DMS79 (cell line): ENCODE measurements at places on chromosomes 16 and 17.

- no peak for DNase-seq
Observed at GRCh38 chr16:10708969-10709368, 14.2 kb upstream of the TEKT5 start.

DNA sequence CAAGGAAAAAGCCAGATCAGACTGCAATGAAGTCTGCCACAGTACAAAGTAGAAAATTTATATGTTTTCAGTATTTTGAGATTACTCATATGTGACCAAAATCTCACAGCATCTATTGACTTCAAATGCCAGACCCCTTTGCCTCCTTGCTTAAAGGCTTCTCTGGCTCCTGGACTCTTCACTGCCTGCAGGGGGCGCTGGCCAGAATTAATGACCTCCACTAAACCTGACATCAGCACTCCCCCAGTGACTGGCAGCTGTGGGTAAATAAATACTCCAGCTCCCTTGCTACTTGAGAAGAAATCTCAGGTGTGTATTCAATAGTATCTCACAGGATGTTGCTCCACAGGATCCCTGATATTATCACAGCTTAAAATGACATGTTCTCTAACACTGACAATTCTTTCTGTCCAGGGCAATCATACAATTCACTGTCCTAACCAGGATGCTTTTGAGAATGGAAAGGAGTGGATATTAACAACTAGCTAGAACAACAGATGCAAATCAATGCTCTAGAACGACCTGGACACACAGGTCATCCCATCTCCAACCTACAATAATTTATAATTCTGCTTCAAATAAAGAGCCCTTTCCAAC lies 4.0 kb downstream of the BECN1 start:
- DNase-seq: no peak

- DNase-seq: no peak
Observed at GRCh38 chr17:11612956-11613355, 14.7 kb downstream of the DNAH9 start.

DNA sequence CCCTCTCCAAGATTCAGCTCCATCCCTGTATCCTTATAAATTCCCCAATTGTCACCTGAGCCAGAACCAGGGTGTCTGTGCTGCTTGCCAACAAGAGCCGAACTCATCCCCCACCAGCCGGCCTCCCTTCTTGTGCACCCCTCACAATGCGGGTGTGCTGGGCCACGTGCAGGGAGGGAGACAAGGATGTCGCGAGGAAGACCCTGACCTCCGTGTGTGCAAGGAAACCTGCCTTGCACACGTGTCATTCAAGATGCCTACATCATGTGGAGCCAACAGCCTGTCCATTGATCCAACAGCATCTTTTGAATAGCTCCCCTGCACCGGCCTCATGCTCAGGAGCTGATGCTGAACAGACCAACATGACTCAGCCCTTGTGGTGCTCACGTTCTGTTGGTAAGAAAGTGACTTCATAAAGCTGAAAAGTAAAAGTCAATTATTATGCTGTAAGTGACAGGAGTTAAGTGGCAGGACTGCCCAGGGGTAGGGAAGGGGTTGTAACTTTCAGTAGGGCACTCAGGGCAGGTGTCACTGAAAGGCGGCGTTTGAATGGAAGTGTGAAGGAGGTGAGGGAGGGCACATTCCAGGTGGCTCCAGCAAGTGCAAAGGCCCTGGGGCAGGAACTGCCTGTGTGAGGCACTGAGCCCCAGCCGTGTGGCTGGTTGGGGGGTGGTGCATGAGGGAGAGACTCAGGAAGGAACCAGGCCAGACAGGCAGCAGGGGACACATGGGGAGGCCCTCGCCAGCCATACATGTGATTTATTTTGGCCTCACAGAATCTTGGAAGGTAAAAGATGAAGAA lies 302.2 kb downstream of the FOXL1 start:
- DNase-seq: no peak

GRCh38 chr17:9331279-9332131 lies 244.1 kb downstream of the STX8 start:
- DNase-seq: no peak

DNA sequence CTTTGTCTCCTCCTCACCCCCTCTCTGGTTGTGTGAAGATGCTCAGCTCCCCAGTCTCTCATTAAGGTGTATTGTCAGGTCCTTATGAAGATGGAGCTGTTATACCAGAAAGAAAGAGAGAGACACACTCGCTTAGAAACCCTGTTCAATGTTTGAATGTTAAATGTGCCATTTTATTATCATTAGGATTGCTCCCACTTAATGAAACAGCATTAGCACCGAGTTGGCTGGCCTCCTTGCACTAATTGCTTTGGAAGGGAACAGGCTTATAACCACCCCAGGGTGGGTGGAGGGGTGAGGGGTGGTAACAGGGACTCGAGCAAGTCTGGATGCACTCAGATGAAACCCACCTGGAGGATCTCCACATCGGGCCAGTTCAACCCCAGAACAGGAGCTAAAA lies 14.4 kb downstream of the PIPOX start:
- no peak for DNase-seq

- peak; percentile 78 for DNase-seq
Observed at GRCh38 chr17:62778990-62779681, 29.0 kb downstream of the MARCHF10 start.

GRCh38 chr17:38741461-38741860 lies 6.7 kb downstream of the PCGF2 start:
- DNase-seq: no peak

DNA sequence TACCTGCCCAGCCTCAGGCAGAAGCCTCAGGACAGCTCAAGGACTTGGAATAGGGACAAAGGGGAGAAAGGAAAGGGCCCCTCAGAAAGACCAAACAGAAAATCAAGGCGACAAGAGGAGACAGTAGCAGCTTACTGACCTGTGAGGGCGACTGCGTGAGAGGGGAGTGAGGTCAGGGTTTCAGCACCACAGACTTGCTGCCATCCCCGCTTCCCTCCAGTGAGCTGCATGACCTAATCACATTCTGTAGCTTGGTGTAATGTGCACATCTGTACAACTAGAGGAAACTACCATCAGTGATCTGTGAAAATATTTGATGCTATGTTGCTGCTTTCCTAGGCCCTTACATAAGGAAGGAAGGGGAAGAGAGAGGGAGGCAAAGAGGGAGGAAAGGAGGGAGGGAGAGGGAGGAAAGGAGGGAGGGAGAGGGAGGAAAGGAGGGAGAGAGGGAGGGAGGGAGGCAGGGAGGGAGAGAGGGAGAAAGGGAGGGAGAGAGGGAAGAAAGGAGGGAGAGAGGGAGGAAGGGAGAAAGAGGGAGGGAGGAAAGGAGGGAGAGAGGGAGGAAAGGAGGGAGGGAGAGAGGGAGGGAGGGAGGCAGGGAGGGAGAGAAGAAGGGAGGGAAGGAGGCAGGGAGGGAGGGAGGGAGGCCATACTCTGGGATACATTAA lies 404.9 kb upstream of the CDH5 start:
- no peak for DNase-seq

GRCh38 chr17:45143094-45143670 lies 5.1 kb upstream of the HEXIM1 start:
- DNase-seq: no peak

DNA sequence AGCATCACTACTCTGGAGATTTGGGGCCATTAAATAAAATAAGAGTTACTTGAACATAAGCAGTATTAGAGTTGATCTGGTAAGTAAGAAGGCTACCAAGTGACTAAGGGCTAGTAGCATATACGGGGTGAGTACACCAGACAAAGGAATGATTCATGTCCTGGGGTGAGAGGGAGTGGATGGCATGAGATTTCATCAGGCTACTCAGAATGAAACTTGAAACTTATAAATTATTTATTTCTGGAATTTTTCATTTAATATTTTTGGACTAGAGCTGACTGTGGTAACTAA lies 2.3 kb downstream of the SLFN5 start:
- DNase-seq: no peak

GRCh38 chr16:88408561-88409142 lies 25.9 kb downstream of the ZNF469 start:
- no peak for DNase-seq
